Stimulated activated CD8-positive, alpha-beta memory T cell treated with anti-CD3 and anti-CD28 coated beads, Interleukin-7, amount 100 ng/mL, for 1 hour (primary cell): ENCODE measurements at places on chromosomes 1 and 21.

- no peak for DNase-seq
Observed at GRCh38 chr21:14918527-14918926, 146.3 kb downstream of the NRIP1 start.

DNA sequence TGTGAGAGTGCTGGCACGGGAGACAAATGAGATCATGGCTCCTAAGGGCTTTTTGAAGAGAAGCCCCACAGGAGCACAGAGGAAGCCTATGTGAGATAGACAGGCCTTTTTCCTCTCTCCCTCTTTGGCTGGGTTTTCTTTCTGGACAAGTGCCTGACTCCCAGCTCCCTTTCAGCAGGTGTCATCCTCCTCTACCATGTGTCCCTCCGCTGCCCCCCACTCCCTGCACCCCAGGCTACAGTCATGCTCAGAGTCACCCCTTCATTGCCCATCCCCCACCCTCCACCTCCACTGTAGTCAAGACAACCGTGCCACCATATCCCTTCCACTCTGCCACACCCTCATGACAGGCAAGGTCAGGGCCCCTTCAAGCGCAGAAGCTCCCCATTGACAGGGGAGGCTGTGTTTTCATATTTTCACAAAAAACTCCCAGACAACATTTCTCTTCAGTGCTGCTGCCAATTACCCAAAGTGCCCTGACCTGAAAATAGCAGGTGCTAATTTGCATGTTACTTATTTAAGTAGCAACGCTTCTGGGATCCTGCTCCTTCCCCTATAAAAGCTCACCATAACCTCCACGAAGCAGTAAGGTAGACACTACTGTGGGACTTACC, 92.1 kb upstream of the IPO9 start:
- DNase-seq, result no peak

GRCh38 chr21:35520302-35520701, 471.2 kb upstream of the RUNX1 start:
- DNase-seq, result no peak

DNA sequence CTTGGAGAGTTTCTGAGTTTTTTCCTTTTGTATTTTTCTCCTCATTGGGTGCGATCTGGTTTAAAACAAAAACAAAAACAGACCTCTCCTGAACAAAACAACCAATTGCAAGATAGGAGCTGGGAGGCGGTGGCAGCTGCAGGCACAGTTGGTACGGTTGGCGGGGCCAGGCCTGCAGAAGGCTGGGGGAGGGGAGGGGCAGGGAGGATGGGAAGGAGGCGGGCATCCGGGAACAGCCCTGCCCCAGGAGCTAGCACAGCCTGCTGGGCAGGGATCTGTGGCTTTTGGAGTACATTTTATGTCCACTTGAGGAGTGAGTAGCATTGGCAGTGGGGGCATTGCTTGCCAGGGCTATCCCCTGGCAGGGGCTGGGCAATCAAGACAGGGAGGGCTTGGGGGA, 5.2 kb downstream of the CAPN9 start:
- no peak for DNase-seq

DNA sequence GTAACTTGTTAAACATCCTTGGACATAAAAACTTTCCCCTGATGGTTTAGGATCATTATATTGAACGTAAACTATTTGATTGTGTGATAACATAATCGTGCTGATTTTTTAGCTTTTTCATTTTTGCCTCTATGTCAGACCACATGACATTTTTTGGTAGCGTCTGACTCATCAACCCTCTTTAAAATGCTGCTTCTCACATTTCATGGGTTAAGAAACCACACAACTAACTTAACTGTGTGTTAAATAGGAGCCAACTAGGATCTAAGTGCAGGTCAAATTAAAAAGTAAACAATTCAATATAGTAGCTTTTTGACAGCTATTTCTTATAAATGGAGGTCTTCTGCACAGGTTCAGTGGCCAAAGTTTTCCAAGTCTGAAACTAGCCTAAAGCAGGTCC, 9.8 kb downstream of the BTG3 start:
- no peak for DNase-seq

DNA sequence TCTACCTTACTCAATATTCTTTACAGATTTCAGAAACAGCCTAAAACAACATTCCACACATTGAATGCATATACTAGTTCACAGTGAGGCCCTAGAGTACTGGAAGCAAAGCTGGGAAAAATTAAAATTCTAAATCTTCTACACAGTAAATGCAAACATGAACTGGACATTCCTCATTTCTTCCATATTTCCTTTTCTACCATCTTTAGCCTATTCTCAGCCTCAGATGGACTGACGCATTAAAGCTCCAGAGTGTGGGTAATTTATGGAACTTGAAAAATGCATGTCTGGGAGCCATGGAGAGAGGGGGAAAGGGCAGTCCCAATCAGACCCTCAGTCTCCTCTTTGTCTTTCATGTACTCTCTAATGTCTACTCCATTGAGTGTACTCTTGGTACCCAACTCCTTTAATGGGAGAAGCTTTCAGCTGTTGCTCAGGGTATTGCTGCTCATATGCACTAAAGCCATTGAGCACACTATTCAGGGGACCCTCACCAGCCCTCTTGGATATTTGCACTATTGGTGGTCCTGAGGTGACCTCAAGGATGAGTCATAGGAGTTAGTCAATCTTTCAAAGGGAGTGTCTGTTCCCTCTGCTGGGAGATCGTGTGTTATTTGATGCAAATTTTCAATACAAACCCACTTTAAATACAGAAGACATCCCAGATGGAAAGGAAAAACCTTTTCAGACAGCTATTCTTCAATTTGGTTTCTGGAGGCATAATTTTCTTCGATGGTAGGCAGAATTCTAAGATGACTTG, 83.3 kb upstream of the KCNJ15 start:
- no peak for DNase-seq

GRCh38 chr1:1264868-1265272, 8.8 kb downstream of the UBE2J2 start:
- no peak for DNase-seq

GRCh38 chr1:1371746-1372711, 3.0 kb downstream of the AURKAIP1 start:
- peak; percentile 58 for DNase-seq

GRCh38 chr1:171180670-171181069, 4.4 kb upstream of the FMO2 start:
- no peak for DNase-seq

DNA sequence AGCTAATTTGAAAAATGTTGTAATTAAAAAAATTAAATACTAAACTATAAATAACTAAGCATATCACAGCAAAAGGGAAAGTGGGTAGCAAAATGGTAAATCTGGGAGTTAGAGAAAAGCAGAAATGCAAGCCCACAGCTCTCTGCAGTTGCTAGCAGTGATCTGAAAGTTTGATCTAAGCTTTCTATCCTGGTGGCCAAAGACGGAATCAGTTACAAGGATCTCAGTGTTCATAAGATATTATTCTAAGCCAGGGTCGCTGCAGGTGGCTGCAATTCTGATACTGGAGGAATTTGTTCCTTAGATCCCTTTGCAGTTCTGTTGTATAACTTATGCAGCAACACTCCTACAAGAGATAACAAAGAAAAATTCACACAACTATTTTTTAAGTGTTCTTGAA, 363.7 kb downstream of the SETD4 start:
- no peak for DNase-seq

GRCh38 chr21:45431781-45432572, 27.0 kb downstream of the COL18A1 start:
- DNase-seq, result no peak

DNA sequence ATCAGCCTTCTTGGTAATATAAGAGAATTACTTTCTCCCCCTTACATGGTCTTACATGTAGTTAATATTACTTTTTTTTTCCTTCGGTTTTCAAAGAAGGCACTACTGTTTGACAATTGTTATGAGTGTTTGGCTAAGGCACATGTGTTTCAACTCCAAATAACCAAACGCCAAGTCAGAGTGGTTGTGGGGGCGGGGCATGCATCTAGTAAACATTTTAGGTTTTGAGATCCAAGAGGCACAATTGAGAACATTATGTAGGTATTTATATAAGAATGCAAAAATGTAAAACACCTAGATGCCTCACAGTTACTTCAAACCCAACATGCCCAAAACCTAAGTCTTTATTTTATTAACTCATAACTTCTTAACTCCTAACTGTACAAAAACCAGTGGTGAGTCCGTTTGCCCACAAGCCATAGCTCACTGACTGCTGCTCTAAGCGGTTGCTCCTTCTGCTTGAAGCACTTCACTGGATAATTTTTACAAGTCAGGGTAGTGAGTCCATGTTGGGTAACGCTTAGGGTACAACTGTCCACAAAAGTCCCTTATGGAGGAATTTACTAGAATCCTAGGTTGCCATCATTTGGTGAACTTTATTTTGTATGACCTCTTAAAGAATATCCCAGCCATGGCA, 189.9 kb downstream of the HUNK start:
- no peak for DNase-seq

DNA sequence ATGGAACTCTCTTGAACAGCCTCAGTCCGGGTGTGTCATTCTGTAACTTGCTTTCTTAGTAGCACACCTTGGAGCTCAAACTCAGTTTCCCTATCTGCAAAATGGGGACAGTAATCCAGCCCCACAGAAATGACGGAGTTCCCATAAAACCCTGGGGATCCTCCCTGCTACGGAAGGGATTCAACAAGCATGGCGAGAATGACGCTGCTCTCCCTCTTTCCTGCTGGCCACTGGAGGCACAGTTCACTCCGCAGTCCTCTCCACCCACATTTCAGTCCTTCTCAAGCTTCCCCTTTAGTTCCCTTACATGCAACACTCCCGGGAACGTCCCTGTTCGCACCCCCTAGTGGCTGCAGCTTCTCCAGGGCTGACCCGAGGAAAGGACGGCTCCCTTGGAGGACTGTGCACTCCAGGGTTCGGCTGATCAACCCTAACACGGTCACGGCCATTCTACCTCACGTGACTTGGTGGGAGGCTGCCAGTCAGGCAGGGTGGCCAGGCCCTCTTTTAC, 20.6 kb downstream of the RUNX3 start:
- DNase-seq, result no peak

DNA sequence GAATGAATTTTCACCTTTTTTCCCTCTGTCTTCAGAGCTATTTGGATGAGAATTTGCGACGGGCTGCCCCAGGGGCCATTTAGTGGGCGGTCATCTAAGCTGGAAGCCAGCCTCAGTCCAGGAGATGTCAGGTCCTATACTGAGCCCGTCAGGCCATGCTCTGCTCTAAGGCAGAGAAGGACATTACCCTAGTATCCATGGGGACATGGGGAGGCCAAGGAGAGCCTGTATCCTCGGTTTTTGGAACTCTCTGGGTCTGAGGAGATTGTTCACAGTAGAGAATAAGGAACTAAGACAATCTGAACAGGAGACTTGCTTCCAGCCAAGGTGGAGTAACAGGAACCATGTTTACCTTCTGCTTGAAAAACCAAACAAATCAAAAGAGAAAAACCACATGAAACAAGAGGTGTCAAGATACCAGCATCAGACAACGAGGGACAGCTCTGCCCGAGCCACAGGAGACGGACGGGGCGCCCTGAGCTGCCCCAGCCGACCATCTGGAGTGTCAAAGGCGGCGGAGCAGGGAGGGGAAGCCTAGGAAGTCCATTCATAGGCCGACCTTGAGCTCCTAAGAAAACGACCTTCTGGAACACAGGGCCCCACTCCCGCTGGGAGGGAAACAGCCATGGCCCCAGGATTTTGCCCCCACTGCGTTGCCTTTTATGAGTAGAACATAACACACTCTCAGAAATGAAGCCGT, 20.0 kb upstream of the ADARB1 start:
- DNase-seq, result no peak

DNA sequence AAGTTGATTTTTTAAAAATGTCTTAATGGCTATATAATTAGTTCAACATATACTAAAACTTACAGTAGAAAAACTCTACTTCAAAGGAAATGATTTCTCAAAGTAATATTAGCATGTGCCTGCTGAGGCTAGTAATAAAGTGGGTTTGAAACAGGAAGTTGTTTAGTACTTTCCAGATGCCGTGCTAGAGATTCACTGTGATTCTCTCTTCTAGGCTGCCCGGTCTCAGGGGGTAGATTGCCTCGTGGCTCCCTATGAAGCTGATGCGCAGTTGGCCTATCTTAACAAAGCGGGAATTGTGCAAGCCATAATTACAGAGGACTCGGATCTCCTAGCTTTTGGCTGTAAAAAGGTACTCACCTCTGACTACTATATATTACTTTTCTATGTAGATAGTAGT, 9.1 kb downstream of the EXO1 start:
- no peak for DNase-seq

GRCh38 chr1:212528501-212528900, 80.1 kb upstream of the ATF3 start:
- DNase-seq, result no peak

DNA sequence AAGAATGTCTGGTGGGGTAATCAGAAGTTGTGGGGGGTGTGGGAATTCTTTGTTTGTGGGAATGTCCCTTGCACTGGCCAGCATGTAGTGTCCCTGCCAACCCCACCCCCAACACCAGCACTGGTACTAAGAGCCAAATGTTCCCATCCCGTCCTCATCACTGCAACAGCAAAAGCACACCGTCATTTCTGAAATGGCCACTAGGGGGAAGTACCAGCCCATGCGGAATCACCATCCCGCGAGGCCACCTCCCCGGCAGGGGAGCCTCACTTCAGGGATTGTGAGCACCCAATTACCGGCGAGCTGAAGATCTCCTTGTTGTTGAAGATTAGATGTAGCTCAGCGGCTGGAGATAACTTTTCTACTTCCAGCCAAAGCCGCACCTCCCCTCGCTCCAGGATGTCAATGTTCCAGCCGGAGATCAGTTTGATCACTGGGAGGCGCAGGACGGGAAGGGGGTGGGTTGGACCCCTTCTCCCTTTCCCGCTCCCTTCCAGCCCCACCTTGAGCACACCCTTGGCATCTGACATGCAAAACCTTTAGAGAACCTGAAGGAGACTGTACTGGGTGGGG, 41.0 kb downstream of the MYOM3 start:
- peak; percentile 34 for DNase-seq

- DNase-seq, result no peak
Observed at GRCh38 chr1:77833521-77834100, 54.2 kb downstream of the MIGA1 start.

GRCh38 chr1:43766086-43766784, 58.9 kb downstream of the ST3GAL3 start:
- DNase-seq, result no peak

DNA sequence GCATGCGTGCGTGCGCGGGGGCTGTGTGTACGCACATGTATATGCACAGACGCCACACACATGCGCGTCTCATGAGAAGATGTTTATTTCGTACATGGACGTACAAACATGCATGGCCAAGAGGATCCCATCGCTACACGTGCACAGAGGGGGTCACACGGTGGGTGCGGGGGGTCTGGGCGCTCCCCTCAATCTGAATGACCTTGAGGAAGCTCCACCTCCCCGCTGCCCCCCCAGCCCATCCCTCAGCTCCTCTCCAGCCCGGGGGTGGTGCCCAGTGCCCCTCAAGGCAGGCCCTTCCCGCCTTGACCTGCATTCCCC, 1.5 kb downstream of the TMEM240 start:
- no peak for DNase-seq
